Stimulated activated CD8-positive, alpha-beta memory T cell treated with anti-CD3 and anti-CD28 coated beads, Interleukin-4, amount 100 ng/mL, for 4 hours (primary cell): ENCODE measurements at places on chromosomes 2 and 18.

GRCh38 chr2:149002891-149003740, 35.4 kb upstream of the LYPD6B start:
- no peak for DNase-seq

GRCh38 chr2:120881981-120882788, 146.5 kb downstream of the GLI2 start:
- DNase-seq: no peak

- no peak for DNase-seq
Observed at GRCh38 chr18:67805261-67805660, 288.7 kb upstream of the DSEL start.

DNA sequence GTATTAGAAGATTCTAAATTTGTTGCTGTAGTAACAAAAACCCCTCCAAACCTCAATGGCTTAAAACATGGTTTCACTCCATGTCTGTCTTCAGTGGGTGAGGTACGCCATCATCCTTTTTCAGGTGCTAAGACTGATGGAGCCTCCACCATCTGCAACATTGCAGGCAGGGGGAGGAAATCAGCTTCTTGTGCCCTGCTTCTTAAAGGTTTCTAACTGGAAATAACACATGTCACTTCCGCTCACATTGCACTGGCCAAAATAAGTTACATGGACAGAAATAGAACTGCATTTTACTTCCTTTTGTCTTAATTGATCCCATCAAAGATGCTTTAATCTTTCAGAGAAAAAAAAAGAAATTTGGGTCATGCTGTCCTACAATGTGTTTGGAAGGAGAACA, 94.1 kb downstream of the GALNT3 start:
- no peak for DNase-seq

GRCh38 chr2:64924170-64924934, 64.8 kb upstream of the SLC1A4 start:
- no peak for DNase-seq

- no peak for DNase-seq
Observed at GRCh38 chr2:84904717-84905174, 710 bp upstream of the TMSB10 start.

DNA sequence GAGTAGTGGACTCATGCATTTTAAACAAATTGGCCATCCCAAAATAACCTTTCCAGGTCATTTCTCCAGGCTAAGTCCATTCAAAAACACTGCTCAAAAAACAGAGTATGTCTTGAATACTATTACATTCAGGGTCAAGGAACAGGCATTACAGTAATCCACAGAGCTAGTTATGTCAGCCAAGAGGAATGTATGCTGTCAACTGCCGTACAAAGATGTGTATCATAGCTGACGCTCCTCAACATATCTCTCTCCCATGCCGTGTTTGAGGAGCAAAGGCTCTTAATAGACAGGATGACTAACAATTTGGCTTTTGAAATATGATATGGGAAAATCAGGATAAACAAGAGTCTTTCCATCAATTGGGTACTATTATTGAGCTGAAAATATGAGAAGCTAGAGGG, 68.8 kb upstream of the KCTD1 start:
- no peak for DNase-seq

- no peak for DNase-seq
Observed at GRCh38 chr18:60193780-60194179, 178.8 kb downstream of the MC4R start.

- no peak for DNase-seq
Observed at GRCh38 chr2:31004257-31004656, 134.0 kb downstream of the GALNT14 start.

GRCh38 chr18:56509656-56510055, 128.7 kb downstream of the TXNL1 start:
- DNase-seq: no peak

GRCh38 chr2:62460175-62460574, 45.8 kb downstream of the TMEM17 start:
- no peak for DNase-seq

GRCh38 chr18:8998481-8999217, 103.8 kb upstream of the NDUFV2 start:
- DNase-seq: no peak

- no peak for DNase-seq
Observed at GRCh38 chr2:202337151-202337550, 39.0 kb upstream of the BMPR2 start.

DNA sequence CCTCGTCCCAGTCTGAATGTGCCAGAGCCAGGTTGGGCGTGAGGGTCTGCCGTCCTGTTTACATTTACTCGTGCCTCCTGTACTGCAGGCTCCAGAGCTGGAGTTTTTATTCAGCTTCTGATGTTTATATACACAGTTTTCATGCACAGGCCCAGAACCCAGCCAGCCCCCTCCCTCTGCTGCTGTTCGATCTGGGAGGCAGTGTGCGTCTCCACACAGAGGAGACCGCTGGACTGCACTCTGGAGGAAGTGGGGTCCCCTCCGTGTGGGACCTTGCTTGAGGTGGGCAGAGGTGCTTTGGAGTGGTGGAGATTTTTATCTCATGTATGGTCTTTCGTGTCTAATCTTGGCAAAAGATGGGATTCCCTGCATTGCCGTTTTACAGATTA, 90.6 kb downstream of the GLI2 start:
- DNase-seq: no peak

DNA sequence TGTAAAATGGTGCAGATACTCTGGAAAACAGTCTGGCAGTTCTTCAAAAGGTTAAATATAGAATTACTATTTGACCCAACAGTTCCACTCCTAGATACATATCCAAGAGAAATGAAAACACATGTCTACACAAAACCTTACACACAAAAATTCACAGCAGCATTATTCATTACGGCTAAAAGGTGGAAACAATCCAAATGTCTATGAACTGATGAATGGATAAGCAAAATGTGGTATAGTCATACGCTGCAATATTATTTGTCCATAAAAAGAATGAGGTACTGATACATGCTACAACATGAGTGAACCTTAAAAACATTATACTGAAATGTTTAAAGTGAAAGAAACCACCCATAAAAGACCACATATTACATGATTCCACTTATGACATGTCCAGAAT, 4.0 kb downstream of the CYP27C1 start:
- no peak for DNase-seq

DNA sequence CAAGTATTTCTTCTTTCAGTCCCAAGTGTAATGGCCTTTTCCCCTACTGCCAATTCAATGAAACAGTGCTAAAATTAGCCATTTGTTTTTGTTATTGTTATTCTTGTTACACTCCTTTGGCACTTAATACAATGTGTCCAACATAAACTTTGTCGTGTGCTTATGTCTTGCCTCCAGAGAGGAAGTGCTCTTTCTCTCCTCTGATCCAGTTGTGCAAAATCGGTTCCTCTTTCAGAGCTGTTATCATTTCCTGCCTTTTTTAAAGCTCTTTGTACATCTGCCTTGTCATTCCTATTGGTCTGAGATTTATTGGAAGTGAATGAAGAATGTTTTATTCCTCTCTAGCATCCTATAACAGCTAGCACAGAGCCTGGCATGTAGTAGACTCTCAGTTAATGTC, 623.2 kb upstream of the ID2 start:
- no peak for DNase-seq

DNA sequence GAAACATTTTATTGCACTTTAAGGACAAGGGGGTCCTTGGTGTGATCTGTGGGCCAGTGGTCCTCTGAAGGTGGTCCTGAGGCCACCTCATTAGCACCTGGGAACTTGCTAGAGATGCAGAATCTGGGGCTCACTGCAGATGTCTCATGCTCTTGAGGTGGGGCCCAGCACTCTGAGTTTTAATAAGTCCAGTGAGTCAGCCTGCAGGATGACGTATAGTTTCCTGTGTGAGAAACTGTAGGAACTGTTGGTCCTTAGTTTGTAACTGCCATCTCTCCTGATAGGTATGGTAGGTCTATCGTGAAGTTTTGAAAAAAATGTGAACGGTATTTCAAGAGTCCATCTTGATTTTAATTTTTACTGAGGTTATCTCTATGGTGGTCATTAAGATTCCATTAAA, 2.8 kb downstream of the TRPM8 start:
- no peak for DNase-seq

DNA sequence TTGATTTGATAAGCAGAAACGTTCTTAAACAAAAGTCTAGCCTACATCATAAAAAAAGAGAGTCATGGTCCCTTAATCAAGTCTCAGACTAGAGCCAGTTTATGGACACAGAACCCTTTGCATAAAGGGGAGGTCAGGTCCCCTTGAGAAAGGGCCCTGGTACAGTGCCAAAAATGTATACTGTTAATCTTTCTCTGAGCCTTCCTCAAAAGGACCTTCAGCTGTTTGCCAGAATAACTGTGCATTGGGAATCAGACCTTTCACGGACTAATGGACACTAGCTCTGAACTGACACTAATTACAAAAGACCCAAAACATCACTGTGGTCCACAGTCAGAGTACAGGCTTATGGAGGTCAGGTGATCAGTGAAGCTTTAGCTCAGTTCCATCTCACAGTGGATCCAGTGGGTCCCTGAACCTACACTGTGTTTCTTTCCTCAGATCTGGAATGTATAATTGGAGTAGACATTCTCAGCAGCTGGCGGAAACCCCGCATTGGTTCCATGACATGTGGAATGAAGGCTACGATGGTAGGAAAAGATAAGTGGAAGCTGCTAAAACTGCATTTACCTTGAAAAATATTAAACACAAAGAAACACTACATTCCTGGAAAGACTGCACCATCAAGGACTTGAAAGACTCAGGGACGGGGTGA, 151.4 kb downstream of the TMEFF2 start:
- no peak for DNase-seq

GRCh38 chr2:231161252-231161839, 36.5 kb upstream of the HTR2B start:
- no peak for DNase-seq

DNA sequence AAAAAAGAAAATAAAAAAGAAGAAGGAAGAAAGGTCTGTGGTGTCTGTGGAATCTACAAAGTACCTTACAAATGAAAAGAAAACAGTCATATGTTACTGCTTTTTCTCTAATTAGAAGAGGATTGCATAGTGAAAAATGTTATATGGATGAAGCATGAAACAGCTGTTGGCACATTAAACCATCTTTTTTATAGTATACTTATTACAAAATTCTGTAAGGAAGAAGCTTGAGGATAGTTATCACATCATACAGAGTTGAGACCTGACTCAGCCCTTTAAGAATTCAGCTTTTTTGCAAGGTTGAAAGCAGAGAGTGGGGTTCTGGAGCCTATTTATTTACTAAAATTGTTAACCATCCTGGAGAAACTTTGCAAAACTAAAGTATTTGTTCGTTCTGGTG, 222.7 kb downstream of the PHLPP1 start:
- DNase-seq: no peak

GRCh38 chr2:126674075-126674744, 18.3 kb downstream of the GYPC start:
- no peak for DNase-seq

DNA sequence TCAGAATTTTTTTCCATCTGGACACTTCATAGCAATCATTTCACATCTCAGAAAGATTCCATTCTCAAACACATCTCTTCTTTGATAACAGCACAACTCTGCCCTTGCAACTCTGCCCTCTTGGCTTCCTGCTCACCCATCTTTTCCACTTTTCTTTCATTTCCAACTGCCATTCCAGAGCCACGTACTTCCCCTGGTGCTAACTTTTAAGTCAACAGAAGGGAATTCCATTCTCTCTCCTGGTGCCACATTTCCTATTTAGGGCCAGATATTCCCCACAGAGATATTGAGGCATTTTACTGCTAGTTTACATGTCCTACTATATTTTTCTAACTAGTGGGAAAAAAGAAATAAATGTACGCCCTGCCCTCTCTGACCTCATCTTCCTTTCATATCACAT, 590.2 kb downstream of the ARHGAP15 start:
- no peak for DNase-seq

DNA sequence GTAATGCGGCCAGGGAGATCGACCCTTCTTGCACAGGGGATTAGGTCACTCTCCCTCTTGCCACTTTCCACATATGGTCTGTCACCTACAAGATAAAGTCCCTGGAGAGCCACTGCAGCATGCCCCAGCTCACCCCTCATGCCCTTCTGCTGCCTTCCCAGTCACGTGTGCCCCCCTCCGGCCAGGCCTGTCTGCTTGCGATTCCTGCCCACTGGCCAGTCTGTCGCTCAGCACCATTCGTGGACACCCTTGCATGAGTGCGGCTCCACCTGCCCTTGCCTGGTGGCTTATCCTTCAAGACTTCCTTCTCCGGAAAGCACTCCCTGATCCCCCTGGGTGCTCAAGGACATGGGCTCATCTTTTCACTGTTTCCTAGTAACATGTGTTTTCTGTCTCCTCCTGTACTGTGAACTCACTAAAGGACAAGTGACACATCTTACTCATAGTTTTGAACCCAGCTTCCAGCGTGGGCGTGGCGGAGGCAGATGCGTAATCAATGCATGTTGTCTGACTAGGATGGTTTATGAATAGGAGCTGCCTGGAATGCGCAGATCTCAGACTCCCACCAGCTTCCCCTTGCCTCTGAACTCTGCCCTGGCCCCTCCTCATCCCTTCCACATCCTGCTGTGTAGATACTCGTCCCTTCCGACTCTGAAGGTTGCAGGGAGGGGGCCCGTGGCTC, 7.8 kb upstream of the NT5DC4 start:
- DNase-seq: no peak

DNA sequence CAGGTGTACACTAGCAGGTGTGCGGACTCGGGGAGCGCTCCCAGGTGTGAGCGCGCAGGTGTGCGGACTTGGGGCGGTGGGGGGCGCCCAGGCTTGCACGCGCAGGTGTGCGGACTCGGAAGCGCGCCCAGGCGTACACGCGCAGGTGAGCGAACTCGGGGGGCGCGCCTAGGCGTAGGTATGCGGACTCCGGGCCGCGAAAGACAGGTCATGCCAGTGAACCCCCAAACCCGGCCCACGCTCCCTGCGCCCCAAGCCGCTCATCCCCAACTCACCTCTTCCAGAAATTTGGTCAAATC, 342 bp downstream of the CYB5A start:
- no peak for DNase-seq

DNA sequence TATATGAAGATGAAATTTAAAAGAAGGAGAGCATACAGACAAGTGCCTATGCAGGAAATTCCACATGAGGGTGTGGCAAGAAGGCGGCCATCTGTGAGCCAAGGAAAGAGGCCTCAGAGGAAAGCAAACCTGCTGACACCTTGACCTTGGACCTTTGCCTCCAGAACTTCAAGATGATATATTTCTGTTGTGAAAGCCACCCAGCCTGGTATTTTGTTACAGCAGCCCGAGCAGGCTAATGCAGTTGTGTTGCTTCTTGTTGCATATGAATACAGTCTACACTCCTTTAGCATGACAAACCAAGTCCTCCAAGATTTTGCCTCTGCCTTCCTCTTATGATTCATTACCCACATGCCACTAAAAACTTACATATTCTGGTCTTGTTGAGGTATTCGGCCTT, 374.8 kb upstream of the TRIB2 start:
- DNase-seq: no peak
